Stimulated activated CD4-positive, alpha-beta T cell treated with anti-CD3 and anti-CD28 coated beads, Interleukin-12 subunit alpha, Interleukin-12 subunit beta, amount 100 ng/mL, for 4 hours (primary cell): ENCODE measurements at places on chromosomes 1 and 21.

DNA sequence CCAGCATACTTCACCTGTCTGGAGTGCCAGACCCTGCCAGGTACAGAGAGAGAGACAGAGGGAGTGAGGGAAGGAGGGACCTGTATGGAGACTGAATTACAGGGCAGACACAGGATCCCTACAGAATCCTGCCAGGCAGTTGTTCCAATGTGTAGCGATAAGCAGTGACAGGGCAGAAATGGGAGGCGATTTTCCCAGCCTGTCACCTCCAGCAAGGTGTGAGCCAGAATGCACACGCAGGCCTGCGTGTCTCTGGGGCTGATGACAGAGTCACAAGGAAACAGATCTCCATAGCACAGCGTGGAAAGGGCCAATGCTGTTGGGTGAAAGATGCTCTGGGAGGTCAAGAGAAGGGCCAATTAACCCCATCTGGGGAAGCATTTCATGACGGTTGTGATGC lies 111.3 kb downstream of the HIVEP3 start:
- no peak for DNase-seq

- no peak for DNase-seq
Measured at GRCh38 chr1:63864224-63864641, 90.4 kb downstream of the ROR1 start.

- peak; percentile 32 for DNase-seq
Measured at GRCh38 chr1:32336963-32337675, 1.1 kb upstream of the MARCKSL1 start.

- no peak for DNase-seq
Measured at GRCh38 chr1:6660415-6661049, 35.9 kb downstream of the THAP3 start.

GRCh38 chr1:234649432-234650081 lies 39.6 kb upstream of the IRF2BP2 start:
- no peak for DNase-seq

DNA sequence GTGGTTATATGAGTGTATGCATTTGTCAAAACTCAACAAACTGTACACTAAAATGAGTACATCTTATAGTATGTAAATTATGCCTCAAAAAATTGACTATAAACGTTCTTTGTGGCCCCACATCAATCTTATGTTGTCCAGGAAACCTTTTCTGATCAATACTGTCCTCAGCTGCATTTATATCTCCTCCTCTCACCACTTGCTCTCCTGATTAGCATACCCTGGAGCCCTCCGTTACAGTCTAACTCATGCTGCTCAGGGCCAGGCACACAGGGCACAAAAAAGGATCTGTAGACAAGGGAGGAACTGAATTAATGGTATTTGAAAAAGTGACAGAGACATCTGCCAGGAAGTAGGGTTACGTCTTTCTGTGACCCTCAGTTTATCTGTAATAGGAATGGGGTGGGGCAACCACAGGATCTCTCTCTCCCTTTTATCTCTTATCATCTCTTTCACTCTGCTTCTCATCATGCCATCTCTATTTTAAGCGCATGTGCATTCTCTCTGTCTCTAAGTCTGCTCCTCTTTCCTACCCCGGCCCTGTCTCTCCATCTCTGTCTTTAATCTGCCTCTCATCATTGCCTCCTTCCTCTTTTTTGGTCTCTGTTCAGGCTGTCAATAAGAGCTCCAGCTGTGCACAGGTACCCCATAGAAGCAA lies 7.0 kb upstream of the TAL1 start:
- no peak for DNase-seq

DNA sequence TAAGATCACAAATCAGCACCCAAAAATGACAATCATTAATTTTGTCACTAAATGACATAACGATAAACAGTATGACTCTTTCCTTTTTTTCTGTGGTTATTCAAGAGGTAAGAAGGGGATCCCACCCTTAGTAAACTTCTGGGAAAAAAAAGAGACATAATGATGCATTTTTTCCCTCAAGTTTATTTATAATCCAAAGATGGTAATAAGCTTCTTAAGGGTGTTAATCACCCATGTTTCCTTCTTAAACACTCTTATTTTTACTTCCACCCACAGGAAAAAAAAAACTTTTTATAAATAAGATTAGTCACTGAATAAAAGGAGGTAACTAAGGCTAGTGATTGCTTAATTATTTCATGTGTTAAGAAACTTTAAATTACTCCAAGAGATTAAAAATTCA lies 24.7 kb downstream of the RGS1 start:
- no peak for DNase-seq

DNA sequence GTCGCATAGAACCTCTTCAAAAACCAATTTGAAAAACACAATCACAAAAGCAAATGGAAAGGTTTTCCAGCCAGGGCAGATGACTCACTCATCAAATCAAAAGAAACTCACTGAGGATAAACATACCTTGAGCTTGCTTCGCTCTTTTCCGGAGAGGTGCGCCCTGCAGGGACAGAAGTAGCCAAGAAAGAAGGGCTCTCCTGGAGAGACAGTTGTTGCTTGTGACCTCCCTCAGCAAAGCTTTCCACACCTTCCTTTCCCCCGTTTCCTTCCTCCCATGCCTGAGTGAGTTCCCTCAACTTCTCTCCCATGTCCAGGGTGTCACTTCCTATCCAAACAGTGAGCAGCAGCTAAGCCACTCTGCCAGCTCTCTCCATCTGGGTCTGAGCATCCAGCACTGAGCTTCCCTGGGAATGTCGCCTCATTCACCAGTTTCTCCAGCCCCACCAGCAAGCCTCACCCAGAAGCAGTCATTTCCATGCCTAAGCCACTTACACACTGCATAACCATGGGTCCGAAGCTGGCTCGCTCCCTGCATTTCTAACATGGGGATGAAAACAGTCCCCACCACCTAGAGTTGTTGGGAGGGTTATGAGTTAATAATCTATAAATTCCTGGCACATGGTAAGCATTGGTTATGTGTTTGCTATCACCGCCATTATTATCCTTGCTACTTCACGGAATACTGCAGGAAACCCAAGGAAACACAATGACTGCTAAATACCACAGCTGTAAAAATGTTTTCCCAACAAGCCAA lies 75.0 kb downstream of the PTPN14 start:
- DNase-seq, result no peak

- no peak for DNase-seq
Measured at GRCh38 chr1:81708250-81708649, 92.5 kb upstream of the ADGRL2 start.

GRCh38 chr1:241413386-241413785 lies 56.4 kb upstream of the RGS7 start:
- DNase-seq, result no peak

- DNase-seq, result no peak
Measured at GRCh38 chr1:58829866-58830265, 46.0 kb upstream of the JUN start.

DNA sequence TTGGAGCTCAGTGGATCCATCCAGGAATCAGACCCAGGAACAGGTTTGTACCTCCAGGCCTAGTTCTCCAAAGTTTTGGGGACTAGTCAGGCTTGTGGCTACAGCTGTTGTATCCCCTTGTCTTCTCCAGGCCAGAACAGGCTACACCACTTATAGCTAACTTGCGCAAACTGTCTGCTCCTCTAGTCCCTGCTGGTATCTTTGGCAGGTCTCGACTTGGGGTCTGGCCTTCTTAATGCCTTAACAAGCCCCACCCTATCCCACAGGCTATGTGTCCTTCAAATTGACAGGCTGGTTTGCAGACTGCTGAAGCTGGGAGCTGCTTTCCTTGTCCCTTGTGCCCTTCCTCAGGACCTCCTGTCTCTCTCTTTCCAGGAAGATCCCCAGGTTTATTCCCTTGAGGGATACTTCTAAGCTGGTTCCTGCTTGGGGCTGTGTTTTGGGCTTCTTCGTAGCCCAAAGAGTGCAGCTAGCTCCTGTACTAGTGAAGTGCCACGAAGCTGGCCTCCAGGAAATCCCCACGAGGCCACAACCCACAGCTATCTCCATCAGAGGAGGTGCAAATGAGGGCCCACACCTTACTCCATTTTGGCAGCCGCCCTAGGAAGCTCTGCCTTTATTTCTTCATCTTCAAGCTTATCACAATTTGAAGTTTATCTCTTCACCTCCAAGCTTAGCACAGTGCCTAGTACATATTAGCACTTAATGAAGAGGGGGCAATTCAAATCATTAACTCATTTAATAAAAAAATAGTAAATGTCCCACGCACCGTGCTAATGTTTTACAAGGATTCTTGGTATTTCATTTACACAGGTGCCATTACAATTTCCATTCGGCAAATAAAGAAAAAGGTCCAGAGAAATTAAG lies 683 bp upstream of the DMAP1 start:
- peak; percentile 18 for DNase-seq

DNA sequence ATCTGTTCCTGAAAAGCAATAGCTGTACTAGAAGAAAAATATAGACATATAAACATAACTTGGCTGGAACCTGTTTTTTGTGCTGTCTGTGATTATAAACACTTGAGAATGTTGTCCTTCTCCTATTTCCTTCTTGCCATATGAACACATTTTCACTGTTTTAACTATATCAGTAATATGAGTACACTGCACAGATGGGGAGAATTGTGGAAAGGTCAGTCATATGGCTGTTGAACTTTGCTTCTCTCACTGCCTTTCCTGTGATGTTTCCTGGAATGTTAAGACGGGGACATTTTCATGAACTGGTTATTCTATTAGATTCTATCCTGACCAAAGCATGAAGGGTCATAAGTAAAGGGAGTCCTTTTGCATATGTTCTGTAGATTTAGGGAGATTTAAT lies 24.9 kb downstream of the HMCN1 start:
- DNase-seq, result no peak

DNA sequence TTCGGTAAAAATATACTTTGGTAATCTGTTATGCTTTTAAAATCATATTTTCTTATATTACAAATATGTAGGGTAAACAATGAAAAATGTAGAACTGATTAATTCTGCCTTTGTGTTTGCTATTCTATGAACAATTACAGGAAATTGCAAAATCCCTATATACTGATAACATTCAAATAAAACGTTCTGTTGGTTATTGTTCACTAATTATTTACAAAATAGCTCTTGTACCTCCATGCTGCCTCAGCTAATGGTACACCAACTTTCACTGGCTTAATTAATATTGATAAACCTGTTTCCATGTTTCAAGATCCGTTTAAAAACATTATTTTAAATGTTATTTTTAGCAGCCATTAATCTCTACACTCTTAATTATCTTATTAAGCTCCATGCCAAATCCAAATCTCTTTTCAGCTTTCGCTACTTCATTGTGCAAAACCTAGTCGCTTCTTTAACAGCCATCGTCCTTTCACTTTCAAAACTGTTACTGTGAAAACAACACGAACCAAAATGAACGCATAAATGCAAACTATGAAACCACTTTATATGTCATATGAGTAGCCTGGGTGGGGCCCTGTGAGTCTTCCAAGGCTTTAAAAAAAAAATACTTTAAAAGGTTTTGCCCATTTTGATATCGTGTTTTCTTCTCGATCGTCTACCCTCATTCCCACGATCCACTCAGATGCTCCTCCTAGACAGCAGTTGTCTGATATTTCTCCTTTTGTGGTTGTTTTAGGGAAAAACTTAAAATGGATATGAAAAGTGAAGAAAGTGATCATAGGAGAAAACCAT lies 807.1 kb downstream of the USP25 start:
- DNase-seq, result no peak

- DNase-seq, result no peak
Measured at GRCh38 chr1:112689196-112689841, 14.9 kb downstream of the MOV10 start.

DNA sequence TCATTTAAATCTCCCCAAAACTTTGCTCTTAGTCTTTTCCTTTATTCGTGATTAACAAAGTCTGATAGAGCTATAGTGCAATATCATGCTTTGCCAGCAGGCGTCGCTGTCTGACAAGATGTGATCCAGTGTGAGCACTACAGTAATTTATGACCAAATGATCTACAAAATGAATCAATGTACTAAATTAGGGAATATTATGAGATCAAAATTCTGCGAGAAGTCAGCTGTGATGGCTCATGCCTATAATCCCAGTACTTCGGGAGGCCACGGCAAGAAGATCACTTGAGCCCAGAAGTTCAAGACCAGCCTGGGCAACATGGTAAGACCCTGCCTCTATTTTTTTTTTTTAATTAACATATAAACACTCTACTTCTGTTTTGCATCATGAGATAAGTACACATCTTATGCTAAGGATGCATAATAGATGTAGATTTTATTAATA lies 3.6 kb upstream of the SPSB1 start:
- DNase-seq, result peak; percentile 87

GRCh38 chr21:44557491-44558328 lies 885 bp downstream of the KRTAP10-3 start:
- DNase-seq, result no peak

DNA sequence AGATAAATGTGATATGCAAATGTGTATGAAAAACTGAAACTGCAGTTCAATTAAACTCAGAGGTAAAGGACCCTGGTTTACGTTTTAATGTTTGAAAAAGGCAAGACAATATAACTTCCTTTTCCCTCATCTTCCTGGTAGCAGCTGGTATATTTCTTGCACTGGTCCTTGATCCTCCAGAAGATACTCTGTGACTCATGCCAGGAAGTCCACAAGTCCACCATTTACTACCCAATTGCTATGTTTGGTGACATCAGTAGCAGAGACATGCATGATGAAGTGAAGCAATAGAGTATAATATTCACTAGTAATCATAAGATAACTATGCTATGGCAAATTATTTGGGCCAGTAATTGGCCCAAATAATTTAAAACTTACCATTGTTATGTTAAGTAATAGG lies 774.5 kb upstream of the NEGR1 start:
- DNase-seq, result no peak

GRCh38 chr1:201916649-201917249 lies 28.1 kb downstream of the SHISA4 start:
- no peak for DNase-seq

DNA sequence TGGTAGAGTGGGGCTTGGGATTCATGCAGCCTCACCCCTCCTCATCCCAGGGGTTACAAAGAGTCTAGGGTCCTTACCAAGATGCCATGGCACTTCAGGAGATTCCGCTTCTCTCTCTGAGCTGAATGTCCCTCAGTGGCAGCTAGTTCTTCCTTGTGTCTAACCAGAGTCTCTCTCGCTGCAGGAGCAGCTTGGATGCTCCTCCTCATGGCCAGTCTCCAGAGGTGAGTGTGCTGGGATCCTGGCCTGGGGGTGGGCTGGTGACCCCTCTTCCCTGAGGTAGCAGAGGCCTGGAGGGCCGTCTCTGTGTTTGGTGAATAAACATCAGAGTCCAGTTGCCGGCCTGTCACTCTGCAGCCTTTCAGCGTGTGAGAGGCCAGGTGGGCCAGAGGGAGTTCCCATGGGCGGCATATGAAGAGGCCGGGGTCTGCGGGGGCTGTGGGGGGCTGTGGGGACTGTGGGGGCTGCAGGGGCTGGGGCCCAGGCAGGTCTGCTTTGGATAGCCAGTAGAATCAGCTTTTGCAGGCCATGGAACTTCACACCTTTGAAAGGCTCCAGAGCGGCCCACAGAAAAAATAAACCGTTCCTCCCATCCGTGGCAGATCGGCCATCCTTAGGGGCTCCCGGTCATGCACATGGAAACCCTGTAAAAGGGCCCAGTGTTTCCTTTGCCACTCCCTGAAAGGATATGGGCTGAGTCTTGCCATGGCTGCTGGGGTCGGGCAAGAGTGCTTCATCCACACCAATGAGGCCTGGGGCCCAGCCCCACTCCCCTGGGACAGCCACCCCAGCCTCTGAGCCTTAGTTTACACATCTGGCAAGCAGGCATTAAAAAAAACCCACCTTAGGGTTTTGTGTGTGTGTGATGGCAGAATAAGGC lies 256.4 kb downstream of the FOXD2 start:
- DNase-seq, result no peak
